ENCODE measurements at places on chromosomes 2 and 18. TPM values are rescaled to one million over a fixed set of nuclear protein-coding genes. Genes with fewer than 3 reads are reported as not detected.

Gene LTBP1
- polyA plus RNA-seq = 62.4 TPM

- DNase-seq = no peak
These were observed 9.0 kb downstream of the TMEM214 start for GRCh38 chr2:27041752-27042151.

Gene MBD2
- 47.8 TPM for polyA plus RNA-seq

- no peak for DNase-seq
These were observed 128.5 kb downstream of the QPCT start for GRCh38 chr2:37472959-37473358.

Gene LOXHD1
- 3.5 TPM for polyA plus RNA-seq

GRCh38 chr2:182503886-182504285 is 77.0 kb upstream of the PDE1A start:
- no peak for DNase-seq

- no peak for DNase-seq
These were observed 28.5 kb upstream of the C18orf32 start for GRCh38 chr18:49515516-49515915.

- no peak for DNase-seq
These were observed 165.6 kb downstream of the INHBB start for GRCh38 chr2:120511536-120511935.

- DNase-seq = peak; percentile 28
These were observed 83.6 kb downstream of the FARSB start for GRCh38 chr2:222572264-222572721.
